Activated T-cell treated with anti-CD3 and anti-CD28 coated beads for 1 hour (primary cell): ENCODE measurements at places on chromosomes 3 and 15.
A peak's percentile ranks its signal among the peaks of the same experiment; 100 is the strongest.

DNA sequence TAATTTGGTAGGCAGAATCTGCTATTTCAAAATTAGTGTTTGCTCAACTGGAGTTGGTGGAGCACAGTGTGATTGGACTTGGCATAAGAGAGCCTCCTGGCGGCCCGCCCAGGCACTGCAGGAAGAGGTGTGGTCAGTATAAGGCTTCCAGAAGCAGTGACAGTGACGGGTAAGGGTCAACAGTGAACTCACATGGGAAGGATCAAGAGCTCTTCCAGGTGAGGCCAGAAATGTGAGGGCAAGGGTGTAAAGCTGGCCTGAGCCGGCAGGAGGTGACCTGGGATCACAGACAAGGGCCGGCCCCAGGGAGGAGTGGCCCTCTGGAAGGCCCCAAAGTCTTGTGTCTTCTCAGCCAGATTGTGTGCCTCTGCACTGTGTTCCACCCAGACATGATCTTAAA, 93.2 kb upstream of the RNF7 start:
- peak; percentile 48 for DNase-seq

DNA sequence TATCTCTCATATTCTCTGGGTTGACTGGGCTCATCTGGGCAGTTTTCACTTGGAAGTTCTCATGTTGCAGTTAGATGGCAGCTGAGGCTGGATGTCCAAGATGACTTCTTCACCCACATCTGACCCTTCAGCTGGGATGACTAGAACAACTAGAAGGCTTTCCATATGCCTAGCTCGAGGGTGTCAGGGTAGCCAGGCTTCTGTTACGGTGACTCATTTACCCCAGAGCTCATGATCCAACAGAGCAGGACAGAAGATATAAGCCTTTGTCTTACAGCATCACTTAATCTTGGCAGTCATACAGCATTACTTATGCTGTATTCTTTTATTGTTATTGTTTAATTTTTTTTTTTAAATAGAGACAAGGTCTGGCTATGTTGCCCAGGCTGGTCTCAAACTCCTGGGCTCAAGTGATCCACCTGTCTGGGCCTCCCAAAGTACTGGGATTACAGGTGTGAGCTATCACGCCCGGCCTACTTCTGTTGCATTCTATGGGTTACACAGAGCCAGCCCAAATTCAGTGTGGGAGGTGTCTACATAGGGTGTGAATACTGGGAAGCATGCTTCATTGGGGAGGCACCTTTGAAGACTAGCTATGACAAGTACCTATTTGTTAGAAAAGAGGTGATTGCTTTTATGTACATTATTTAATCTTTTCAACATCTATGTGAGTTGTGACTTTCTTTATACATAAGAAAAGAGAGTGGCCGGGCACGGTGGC, 10.7 kb downstream of the HMCES start:
- DNase-seq = no peak

DNA sequence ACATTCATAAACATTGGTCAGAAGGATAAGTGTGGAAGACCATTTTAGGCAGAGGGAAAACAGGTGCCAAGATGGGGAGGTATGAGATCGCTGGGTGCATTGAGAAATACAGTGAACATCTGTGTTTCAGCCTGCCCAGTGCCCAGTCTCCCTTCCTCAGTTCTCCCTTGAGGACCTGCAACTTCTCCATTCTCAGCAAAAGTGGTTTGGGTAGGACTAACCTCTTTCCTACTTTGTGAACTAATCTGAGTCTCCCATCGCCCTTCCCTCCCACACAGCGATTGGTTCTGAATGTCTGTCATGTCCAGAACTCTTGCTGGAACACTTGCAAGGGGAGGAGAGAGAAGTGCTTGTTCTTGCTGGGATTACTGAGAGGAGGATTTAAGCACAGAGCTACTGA, 10.9 kb upstream of the CCNL1 start:
- DNase-seq = no peak

DNA sequence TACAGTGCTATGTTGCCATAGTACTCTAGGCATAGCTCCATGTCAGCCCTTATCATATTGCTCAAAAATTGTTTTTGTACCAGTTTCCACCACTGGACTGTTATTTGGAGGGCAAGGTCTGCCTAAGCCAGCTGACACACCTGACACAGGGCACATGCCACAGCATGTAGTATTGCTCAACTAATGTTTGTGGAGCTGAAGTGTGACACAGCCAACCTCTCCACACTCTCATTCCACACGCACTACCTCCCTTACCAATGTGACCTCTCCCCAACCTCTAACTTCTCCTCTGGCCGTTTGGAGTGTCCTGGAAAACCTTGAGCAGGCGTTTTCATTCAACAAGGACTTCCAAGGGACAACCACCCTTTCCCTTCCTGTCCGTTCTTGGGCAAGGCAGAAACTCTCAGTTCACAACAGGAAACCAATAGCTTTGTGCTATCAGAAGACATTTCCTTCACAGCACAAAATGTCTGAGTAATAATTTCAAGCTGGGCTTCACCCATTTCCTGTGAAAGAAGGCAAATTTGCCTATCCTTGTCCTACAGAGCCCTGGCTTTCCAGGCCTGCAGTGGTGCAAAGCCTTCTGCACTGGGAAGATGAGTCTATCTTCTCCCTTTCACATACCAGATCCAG, 38.4 kb downstream of the TLNRD1 start:
- no peak for DNase-seq

DNA sequence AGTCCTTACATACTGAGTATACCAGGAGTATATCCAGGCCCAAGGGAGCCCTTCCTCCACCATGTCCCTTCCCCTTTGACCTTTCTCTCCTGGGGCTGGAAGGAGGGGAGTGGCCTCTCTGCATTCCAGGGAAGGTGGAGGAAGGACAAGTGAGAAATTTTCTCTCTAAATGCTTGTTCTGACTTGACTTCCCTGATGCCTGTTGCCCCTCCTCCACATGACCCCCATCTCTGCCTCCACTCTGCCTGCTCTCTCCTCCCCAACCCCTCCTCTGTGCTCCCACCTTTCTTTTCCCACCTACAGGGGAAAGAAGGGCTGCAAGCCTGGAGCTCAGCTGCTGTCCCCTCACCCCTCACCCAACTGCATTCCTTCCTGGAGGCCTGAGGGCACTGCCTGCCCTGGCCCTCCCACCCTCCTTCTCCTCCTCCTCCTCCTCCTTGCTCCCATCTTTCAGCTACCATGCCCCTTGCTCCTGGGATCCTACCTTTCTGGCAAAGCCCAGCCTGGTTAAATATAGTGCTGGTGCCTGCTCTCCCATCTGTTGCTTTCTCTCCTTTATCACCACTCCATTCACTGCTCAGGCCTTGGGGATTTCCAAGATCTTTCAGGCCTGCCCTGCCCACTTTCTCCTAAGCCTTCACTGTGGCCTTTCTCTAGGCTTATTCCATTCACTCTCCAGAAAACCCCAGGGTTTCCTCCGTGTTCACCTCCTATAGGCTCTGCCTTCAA, 8.5 kb upstream of the DAG1 start:
- no peak for DNase-seq
